ENCODE measurements at places on chromosomes 2 and 18.

- DNase-seq = no peak
Observed at GRCh38 chr2:174138161-174138560, 110.2 kb downstream of the OLA1 start.

GRCh38 chr18:64692826-64693225 lies 543.9 kb upstream of the LINC00305 start:
- no peak for DNase-seq

DNA sequence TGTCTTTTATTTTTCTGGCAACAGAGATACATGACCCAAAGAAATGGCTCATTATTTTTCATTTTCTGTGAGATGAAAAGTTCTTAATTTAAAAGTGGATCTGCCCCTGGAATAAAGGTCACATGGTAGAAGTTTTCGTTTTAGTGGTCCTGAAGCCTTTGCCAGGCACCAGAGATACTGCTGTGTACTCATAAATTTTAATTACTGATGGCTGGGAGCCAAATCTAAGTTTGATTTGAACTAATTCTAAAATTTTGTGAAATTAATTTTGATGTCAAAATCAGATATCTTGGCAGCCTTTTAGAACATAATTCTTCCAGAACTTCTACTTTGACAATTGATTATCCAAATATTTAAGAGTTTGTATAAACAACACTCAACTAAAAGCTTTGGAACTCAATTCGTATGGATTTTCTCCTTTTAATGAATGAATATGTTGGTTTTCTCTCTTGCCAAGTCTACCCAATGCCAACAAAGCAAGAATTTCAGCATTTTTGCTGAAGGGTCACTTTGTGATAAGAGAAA lies 128.5 kb upstream of the SP5 start:
- no peak for DNase-seq

GRCh38 chr2:20942646-20943125 lies 101.2 kb downstream of the APOB start:
- DNase-seq = no peak

DNA sequence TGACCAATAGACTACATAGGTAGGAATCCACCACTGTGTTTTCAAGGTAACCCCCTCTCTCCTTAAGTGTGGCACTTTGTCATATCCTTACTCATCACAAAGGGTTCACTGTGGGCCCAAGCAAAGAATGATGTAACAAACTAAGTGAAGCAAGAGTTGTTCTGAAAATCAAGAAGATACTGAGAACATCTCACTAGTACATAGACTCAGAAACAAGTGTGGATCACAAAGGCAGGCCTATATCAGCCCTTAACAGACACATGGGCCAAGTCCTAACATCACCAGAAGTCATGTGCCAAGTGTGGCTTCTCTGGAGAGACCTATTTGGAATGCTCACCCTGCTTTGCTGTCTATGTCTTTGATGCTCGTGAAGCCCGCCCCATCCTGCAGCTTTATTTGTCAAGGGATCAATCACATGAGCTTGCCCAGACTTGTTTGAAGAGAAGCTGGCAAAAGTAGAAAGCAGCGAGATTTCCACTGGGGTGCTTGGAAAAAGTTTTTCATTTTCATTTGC lies 131.2 kb upstream of the TTC39C start:
- DNase-seq = no peak

DNA sequence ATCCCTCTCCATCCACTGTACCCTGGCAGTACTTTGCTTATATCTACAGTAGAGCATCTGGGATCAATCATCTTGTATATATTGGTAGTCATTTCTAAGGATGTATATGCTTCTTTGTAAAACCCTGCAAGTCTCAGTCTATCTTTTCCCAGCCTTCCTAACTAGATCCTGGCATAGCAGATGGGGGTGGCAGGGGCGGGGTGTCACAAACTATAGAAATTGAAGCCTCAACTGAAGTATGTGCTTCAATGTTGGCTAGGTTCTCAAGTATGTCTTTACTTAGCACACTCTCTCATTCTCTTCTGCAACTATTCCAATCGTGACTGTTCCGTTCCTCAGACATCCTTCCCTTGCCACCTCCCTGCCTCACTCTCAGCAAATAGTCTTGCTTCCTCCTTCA lies 30.1 kb upstream of the AGPS start:
- DNase-seq = no peak

GRCh38 chr2:36618381-36618780 lies 20.4 kb upstream of the FEZ2 start:
- no peak for DNase-seq

DNA sequence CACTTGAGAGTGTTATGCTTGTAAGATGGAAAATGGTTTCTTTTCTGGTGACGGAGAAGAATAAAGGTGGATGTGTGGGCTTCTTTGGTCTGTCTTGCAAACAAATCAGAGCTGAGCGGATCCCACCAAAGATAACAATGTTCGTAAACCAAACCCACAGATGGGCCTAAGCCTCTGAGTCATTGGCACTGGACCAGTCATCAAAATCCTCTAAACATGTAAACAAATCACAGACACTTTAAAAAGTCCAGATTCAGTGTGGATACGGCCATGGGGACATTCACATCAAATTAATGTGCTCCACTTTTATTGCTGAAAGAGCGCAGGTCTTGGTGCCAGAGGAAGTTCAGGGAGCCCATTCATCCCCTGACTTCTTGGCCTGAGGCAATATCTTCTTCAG lies 60.5 kb upstream of the TMEM200C start:
- DNase-seq = no peak

DNA sequence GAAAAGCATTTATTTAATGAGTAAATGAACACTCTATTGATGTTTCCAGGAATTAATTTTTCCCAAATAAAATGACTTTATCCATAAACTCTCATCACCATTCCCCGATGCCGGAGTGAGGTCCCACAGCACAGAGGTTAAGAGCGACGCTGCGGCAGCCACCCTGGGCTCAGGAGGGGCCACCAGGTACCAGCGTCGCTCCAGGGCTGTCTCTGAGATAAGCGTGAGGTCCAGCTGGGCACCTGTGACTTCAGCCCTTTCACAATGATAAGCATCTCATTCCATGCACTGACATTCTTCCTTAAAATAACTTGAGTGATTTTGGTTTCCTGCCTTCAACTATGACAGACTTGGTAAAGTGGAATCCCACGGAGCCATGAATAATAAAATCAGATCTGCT lies 182.1 kb downstream of the TWIST2 start:
- DNase-seq = no peak

DNA sequence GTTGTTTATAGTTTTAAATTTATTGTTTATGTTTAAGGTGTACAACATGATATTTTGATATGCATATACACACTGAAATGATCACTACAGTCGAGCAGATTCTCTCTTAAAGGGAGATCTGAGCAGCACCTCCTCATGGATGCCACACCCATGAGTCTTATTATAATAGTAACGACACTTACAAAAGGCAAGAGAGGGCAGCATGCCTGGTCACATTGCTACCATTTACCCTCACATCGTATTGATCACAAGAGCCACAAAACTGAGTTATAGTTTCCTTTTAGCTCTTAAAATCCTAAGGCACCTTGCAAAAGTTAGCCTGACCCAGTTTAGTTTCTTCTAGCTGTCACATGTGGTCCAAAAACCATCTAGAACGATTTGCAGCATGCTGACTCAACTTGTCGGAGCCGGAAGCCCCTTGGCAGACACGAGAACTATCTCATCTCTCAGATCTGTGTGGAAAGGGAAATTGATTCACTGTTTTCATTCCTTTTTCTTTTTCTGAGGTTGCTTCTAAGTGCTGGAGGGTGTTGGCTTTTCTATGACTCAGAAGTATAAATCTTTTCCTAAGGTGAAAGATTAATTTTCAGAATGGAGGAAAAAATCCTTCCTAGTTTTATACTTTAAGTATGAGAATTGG lies 85.3 kb downstream of the CDC42EP3 start:
- peak; percentile 77 for DNase-seq

- DNase-seq = no peak
Observed at GRCh38 chr2:150140777-150141176, 346.7 kb downstream of the RND3 start.

DNA sequence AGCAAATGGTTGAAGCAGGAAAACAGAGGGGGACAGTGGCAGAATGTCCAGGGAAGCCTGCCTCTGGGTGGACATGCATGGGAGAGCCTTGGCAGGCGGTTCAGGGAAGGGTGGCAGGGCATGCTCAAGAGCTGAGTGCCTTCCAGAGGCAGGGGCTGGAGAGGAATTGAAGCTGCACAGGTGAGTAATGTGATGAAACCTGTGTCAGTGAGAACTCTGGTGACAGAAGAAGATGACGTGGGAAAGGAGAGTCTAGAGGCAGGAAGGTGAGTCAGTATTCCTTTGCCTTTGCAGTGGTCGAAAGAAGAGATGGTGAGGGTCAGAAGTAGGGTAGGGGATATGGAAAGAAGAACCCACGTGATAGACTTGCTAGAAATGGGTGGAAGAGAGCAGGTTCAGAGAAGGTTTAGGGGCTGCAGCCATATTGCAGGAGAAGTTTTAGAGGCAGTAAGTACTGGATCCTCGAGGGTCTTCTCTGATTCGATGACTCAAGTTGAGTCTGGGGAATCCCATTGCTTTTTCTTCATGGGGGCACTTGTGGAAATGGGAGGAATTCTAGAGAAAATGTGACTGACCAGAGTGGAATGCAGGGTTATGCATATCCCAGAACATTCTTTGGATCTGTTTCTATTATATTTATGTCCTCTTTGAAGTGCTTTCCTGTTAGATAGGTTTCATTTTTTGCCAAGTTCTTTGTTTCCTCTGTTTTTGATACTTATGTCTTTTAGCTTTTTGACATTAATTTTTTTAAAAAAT lies 37.4 kb downstream of the TMEM87B start:
- peak; percentile 33 for DNase-seq

- no peak for DNase-seq
Observed at GRCh38 chr18:79507076-79507545, 111.4 kb downstream of the NFATC1 start.

GRCh38 chr2:181741756-181742155 lies 61.4 kb upstream of the NEUROD1 start:
- DNase-seq = no peak

GRCh38 chr2:141805302-141805701 lies 325.5 kb downstream of the LRP1B start:
- no peak for DNase-seq

- no peak for DNase-seq
Observed at GRCh38 chr2:150409196-150409595, 78.3 kb downstream of the RND3 start.

DNA sequence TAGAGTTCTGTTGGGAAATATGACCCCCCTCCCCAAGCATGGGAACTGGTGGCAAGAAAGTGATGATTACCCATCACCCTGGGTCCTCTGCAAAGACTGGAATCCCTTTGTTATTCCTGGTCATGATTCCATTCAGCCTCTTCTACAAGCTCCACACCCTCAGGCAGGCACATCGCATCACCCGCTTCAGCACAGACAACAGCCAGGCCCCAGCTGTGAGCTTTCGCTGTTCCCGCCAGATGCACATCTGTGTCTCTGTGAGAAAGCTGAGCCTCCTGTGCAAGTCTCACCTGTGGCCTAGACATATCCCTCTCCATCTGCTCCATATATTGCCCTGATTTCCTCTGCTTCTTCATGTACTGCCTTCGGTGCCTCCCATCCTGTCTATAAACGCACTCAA lies 368.0 kb upstream of the RAB6C start:
- DNase-seq = no peak

DNA sequence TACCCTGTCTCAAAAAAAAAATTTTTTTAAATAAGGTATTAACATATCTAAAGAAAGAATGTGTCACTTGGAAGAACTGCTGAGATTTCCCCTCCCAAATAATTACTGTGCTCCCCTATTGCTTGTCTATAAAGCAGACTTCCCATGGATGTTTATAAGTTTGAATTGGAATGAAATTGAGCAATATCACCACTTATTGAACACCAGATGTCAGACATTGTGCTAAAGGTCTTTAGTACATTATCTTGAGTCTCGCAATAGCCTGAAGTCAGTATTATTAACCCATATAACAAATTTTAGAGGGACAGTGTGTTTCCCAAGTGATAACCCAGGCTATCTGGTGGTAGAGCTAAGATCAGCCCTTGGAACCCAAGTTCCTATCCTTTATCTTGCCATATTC lies 102.9 kb upstream of the MSH2 start:
- DNase-seq = no peak

DNA sequence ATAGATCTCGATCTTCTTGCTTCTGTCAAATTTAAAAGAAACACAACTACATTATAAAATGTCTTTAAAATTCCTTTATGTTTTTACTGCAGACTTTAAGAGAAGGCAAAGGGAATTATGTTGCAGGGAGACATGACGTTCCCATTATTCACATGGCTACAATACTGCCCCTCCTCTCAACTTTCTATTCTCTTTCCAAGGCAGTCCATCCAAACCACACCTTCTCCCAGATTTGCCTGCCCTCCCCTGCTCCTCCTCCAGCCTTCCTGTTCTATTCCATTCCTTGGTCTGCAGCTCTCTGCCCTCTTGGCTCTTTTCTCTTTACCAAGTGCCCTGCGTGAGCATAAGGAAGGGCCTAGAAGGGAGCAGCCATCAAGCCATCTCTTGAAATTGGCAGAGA lies 61.3 kb downstream of the NABP1 start:
- no peak for DNase-seq

DNA sequence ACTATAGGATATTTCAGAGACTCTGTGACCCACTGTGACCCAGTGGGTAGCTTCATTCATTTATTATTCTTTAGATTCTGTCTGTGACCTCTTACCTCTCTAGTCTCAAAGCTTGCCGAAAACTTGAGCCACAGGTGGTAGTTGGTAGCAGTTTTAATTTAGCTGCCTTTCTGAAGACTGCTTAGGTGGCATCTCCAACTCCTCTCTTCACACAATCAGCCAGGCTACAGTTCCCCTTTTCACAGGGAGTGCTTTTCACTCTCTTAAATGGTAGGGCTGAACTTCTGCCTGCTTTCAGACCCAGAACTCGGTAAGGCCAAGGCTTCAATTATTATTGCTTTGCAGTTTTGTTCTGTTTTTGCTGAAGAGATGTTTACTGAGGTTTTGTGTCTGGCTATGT lies 349.6 kb downstream of the ARL6IP6 start:
- DNase-seq = no peak

DNA sequence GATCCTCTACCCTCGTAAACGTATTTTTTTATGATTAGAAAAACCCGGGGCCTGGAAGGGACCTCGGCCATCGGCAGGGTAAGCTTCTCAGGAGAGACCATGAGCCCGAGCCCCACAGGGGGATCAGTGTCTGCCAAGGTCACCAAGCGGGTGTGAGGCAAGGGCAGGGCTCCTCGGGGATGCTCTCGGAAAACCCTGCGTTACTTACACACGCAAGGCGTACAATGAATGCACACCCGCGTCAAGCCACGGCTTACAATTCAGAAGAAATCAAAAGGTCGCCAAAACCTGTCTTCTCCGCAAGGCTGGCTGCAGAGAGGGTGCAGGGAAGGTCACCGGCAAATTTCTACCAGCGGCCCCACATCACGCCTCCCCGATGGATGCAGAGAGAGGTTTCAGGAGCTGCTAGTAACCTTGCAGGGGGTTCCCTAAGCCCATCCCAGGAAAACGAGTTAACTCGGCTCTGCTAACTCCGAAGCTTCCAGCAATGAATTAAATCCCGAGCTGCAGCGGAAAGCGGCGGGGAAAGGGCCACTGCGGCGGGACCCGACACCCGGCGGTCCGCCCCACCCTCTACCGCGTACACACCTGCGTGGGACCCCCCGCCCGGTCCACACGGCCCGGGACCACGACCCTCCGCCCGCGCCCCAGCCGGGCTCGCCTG lies 638 bp downstream of the ST3GAL5 start:
- DNase-seq = no peak
